ENCODE measurements at places on chromosomes 2 and 18.
A peak's percentile ranks its signal among the peaks of the same experiment; 100 is the strongest.

- no peak for DNase-seq
Observed at GRCh38 chr2:147698166-147698565, 146.7 kb upstream of the ACVR2A start.

DNA sequence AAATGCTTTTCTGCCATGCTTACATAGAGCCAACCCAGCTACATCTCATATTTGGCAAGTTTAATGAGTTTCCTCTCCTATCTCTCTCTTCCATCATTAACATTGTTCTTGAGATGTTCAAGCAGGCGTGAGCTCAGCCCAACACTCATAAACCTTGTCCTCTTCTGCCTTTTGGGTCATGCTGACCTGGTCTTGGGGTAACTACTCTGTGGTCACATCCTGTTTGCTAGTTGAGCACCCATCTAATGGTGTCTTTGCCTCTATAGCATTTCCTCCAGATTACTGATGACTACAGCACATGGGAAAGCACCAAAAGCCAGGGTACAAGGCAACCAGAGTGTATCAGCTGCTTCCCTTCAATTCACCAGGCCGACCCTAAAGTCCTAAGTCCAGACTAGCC is 366.9 kb upstream of the HNRNPA3 start:
- DNase-seq = no peak

DNA sequence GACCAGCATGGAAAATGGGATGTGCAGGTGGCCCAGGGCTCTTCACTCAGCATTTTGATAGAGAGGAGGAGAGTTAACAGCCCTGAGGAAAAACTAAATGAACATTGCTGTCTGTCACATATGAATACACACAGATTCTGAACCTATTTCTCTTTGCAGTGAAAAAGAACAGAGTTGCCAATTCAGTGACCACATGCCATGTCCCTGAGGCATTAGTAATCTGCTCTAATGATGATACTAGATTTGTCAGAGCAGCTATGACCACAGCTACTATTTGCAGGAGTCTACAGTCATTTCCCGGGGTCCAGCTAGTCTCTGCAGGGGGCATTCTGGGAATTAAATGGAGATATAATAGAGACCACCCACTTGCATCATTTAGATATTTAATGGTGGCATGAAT is 267.6 kb downstream of the TMX3 start:
- DNase-seq = no peak

DNA sequence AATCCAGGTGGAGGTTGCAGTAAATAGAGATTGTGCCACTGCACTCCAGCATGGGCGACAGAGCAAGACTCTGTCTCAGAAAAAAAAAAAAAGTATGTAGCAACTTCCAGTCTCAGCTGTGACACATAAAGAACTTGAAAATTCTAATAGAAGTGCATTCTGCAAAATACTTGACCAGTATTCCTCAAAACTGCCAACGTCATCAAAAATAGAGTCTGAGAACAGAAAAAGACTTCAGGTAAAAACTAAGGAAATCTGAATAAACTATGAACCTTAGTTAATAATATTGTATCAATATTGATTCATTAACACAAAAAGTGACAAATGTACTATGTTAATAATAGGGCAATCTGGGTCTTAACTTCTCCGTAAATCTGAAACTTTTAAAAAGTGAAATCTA is 76.7 kb upstream of the WDR75 start:
- DNase-seq = no peak

DNA sequence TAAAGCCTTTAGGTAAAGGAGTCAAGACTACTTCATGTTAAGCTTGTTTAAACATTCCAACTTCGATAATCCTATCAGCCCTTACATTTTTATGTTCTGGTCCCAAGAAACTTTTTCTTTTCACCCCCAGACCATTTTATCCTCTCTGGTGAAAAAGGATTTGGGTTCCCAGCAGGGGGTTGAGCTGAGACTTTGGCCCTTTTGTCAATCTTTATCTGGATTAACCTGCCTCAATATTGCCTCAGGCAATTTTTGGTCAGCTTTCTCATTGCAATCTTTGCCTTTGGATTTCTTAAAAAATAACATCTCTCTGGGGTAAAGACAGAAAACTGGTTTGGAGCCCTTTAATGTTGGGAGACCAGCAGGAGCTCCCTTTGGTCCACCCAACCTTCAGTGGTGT is 33.9 kb upstream of the CSRNP3 start:
- no peak for DNase-seq

GRCh38 chr2:157837851-157838441 is 38.2 kb downstream of the ACVR1 start:
- peak; percentile 78 for DNase-seq

DNA sequence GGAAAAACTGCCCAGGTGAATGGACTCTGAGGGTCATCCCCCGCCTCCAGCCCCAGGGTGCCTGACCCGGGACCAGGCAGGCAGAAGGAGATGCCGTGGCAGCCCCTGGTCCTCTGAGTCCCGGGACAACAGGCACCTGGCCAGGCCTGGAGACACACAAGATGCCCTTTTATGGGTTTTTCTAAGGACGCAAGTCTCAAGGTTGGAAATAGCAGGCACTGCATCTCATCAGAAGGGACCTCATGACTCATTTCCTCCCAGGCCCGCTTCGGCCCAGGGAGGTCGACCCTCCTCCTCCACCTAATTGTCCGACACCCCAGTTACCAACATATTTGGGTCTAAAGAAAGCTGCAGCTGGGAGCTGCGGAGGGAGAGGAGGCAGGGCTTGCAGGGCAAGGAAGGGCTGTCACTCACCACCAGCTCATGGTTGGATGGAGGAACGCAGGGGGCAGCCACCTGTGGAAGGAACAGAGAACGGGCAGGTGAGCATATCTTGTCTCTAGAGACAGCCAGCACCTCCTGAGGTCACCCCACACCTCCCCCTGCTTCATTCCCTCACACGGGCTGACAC is 82.9 kb downstream of the TNS1 start:
- DNase-seq = no peak

DNA sequence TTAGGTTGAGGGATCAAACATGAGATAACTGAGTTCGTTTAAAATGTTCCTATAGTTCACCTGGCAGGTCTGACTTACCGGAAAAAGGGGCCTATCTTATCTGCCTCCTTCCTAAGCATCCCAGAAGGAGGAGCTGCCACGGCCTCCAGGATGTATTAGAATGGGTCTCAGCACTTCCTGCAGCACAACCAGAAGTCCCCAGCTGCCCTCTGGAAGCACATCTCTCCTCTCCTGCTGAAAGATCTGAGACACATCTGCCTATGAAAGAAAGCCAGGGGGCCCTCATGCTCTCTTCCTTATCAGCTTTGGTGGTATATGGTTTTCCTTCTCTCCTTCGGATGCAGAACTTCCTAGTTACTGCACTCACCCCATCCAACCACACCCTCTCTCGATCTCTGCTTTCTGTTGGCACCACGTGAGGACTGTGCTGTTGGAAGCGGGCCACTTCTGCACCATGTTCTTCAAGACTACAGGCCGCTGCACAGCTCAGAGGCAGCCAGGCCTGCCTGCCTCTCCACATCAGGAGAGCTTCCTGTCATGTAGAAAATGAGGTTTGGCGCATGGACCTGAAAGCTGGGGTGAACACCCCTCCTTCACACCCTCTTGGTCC is 6.5 kb downstream of the IGFBP5 start:
- no peak for DNase-seq

DNA sequence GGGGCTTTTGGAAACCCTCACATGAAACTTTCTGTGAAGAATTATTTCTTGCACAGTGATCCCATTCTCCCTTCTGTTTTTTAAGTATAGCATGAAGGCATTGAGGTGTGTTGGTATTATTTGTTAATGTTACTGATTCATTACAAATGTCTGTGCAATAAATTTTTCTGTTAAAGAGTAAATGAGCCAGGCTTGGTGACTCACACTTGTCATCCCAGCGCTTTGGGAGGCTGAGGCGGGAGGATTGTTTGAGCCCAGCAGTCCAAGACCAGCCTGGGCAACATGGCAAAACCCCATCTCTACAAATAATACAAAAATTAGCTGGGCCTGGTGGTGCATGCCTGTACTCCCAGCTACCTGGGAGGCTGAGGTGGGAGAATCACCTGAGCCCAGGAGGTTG is 87.8 kb downstream of the KCTD18 start:
- no peak for DNase-seq

DNA sequence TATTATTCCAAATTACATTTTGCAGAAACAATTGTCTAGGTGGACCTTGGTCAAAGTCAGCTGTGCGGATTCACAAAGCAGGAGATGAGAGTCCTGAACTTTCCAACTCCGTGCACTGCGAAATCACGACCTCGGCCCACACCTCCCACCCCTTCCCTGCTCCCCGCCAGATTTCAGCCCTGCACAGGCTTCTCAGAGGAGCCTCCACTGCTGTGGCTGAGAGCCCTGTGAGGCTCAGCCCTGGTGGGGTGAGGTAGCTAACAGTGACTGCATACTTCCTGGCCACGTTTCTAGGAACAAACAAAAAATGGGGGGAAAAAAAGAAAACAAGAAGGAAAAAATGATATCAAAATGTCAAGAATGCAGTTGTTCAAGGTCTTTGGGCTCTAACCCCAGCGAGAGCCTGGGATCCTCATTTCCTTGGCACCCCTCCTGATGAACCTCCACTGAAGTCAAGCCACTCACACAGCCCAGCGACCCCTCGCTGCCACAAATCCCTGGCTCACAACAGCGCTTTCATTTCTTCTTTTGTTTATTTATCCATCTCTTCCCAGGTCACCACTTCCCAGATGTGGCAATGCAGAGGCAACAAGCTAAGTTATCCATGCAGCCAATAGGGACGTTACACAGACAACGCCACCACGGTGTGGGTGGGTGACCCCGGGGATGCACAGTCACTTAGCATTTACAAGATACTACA is 729.7 kb upstream of the ID2 start:
- no peak for DNase-seq

DNA sequence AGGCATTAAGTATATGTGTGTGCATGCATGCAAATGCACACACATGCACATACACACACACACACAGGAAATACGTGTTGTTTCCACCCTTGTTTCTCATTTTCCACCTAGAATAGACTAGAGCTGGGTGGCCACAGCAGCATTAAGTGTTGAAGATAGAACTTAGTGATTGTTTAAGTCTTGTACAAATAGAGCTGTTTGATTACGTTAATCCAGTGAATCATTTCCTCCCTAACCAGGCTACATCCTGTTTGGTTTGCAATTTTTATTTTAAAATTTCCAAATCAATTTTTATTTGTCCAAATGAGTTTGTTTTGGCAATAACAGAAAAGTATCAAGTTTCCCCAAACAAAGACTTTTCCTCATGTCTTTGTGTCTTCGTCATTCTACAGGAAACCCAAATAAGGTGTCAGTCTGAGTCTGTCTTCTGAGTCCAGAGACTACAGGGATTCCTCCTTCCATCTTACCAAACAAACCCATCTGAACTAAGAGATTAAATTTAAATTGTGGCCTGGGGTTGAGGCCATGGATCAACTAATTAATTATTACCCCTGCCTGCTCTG is 74.6 kb upstream of the GALNT5 start:
- DNase-seq = no peak

DNA sequence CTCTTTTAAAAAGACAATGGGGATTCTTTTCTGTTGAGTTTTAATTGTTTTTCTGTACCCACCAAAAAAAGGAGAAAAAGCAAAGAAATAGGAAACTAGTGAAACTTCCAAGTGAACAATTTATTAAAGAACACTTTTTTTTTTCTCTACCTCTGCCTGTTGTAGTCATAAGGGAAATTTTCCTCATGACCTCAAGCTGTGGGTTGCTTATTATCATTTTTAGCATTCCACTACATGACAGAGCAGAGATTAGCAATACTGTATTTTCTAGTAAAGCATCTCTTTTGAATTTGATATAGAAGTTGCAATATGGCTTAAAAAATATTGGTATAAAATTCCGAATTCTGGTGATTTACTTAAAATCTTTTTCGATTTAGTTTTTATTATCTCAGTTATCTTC is 87.9 kb upstream of the LRRTM1 start:
- DNase-seq = no peak

DNA sequence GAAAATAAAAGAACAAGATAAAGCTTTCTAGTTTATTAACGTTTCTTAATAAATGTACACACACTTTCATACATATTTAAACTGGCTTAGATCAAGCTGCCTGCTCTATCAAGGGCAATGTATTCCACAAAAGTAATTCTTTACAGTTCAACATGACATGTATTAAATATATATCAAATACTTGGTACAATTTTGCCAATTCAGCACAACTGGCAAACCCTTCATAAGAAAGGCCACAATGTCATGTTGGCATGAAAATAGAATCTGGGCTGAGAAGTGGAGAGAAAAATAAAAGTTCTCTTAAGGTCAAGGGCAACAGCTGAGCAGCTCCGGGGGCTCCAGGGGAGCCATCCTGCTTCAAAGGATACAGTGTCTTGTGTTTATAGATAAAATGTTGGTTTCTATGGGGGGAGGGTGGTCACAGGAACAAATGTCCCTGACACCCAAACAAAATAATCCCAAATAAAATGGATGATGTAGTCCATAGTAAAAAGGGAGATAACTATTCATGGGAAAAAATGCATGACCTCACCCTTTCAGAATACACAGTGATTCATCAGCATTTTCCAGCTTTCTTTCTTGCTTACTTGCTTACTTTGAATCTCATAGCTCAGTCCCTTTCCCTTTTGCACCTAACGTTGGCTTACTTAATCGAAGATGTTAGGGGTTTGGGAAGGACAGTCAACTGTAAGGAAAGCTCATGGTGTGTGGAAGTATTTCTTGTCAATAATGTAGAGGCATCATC is 494.9 kb downstream of the NYAP2 start:
- DNase-seq = no peak

- DNase-seq = no peak
Observed at GRCh38 chr2:40639320-40639719, 187.4 kb upstream of the SLC8A1 start.

DNA sequence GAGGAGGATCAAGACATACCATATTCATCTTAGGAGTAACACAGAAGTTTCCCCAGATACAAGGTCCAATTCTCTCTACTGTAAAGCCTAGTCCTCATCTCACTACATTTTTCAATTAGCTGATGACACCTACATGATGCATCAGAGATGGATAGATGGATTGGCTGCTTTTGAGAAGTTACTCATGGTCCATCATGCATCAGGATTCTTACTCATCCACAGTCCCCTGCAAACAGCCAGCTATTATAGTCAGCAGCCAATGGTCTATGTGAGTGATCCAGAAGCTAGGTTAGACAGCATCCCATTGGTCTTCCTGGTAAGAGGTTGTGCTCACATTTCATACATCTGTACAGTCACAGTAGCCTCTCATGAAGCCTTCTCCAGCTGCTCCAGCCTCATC is 154.5 kb upstream of the NRP2 start:
- no peak for DNase-seq

DNA sequence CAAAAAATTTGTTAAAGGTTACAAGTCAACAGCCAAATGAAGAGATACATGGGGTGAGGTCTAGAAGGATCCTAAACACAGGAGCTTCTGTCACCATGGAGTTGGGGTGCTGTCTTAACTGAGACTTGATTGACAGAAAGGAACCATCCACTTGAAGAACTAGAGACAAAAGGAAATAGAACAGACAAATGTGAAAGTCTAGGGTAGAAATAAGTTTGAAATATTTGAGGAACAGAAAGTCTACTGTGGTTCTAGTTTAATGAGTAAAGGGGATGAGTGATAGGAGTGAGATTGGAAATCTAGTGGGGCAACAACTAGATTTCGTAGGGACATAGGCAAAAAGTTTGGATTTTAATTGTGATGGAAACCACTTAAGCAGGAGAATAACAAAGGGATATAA is 18.7 kb downstream of the RBBP8 start:
- no peak for DNase-seq
